ENCODE measurements at places on chromosomes 16 and 17.

GRCh38 chr16:30895627-30896260, 670 bp upstream of the CTF1 start:
- DNase-seq: no peak

- DNase-seq: no peak
These were observed 19.0 kb downstream of the TRAF7 start for GRCh38 chr16:2174396-2175131.

DNA sequence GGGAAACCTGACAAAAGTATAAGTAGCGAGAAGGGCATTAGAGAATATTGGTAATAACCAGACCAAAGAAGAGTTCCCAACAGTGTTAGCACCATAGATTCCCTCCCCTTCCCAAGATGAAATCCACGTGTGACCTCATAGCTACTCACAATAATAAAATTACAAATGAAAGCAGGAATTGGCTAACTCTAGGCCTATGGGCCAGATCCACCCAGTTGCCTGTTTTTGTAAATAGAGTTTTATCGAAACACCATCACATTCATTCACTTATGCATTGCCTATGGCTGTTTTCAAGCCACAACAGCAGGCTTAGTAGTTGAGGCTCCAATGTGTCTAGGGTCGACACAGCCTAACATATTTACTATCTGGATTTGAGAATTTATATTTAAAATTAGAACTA, 7.8 kb downstream of the CPHXL start:
- DNase-seq: no peak

- DNase-seq: no peak
These were observed 38.7 kb upstream of the FOXJ1 start for GRCh38 chr17:76179496-76180467.

DNA sequence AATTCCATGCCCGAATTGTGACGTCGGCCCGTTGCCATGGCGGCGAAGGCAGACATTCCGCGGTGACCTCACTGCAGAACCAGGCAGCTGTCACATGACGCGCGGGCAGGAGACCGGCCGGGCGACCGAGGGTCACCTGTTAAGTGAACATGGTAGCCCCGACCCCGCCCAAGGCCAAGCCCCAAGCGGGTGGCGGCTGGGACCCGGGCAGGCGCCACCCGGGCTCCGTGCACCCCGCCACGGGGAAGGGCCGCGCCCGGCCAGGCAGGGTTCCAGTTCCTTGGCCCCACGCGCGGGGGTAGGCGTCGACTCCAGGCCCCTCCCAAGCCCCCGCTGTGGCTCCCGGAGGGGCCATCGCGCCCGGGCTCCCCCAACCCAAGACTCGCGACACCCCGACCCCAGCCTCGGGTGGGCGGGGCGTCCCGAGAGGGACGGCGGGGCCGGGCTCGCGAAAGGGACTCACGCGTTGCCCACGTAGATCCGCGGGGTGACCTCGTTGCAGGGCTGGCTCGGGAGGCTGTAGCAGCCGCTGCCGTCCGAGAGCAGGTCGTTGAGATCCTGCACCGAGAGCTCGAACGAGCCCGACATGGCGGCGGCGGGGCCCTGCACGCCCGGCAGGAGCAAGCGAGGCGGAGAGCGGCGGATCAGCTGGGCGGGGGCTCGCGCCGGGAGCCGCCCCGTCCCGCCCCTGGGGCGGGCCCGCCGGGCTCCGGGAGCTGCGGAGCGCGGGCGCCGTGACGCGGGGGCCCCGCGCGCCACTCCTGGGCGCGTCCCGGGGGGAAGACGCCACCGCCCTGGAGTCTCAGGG, at the start of gene DUSP3:
Gene DUSP3 (minus strand): TSS at position 641 of the 808 bp plus-strand sequence. CDS start 53 bp downstream, at position 588.
- peak; percentile 79 for DNase-seq

- DNase-seq: no peak
These were observed 36.2 kb downstream of the SMG6 start for GRCh38 chr17:2267354-2267753.

GRCh38 chr16:89098767-89099430, 5.2 kb downstream of the ACSF3 start:
- DNase-seq: no peak

GRCh38 chr17:81684442-81684911, 666 bp downstream of the HGS start:
- no peak for DNase-seq

DNA sequence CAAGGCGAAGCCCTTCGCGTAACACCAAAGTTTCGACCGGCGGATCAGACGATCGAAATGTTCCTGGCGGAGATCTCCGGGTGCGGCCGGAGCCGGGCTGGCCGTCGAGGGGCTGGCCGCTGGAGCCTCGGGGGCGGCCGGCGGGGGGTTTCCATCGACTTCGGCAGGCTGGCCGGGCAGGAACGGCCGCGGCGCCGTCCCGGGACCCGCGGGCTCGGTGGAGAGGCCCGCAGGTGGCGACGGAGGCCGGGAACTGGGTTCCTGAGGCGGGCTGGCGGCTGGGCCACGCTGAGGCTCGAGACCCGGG, 1.1 kb downstream of the EPOP start:
- no peak for DNase-seq

Measured in liver (tissue), 10 donors.